Activated naive CD4-positive, alpha-beta T cell treated with Interleukin-2 at 50 U/mL for 16 hours (primary cell): ENCODE measurements at places on chromosomes 3 and 15.

DNA sequence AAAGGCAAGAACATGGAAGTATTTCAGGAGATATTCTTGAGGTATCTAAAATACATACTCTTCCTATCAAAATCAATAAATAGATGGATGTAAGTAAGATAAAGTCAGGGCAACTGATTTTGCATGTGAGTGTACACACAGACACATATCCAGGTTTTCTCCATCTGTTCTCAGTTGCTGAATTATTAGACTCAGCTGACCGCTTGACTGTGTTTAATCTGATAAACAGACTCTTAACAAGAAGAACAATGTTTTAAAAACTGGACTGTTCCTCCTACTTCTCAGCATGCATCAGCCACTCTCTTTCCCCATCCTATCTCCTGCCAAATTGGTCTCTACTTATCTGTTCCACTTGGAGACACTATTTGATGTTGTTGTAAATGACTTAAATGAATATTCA lies 73.5 kb downstream of the GOLGA8G start:
- no peak for DNase-seq

DNA sequence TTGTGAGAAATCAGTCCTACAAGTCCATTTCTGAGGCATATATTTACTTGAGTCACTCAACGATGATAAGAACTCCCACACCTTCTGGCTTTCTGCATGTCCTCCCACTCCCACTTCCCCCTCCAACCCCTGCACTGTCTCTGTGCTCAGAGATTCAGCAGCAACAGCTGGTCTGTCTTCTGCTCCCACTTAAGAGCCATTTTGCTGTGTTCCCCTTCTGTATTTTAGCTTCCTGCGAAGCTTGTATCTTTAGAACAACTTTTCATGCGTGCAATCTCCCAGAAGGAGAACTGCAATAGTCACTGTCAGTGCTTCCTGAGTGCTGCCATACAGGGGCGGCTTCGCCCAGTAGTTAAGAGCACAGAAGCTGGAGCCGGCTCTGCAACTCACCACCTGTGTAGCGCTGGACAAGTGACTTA lies 90.0 kb upstream of the SPATA12 start:
- DNase-seq = no peak

DNA sequence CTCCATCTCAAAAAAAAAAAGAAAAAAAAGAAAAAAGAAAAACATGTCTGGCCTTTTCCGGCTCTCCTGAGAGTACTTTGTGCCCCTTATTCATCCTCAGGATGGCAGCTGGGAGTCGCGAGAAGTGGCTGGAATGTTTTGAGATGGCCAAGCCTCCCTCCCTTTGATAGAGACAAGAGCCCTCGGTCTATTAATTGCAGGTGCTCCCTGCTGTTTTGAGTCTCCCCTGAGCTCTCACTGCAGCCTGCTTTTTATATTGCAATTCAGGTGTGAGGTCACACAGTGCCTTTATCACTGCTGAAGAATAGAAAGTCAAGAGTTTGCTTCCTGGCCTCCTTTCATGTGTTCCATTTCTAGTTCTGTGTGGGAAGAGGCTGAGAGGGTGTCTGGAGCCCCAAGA lies 10.9 kb downstream of the CA12 start:
- DNase-seq = no peak

- no peak for DNase-seq
Measured at GRCh38 chr3:103499132-103499900, 1064.5 kb downstream of the ZPLD1 start.

DNA sequence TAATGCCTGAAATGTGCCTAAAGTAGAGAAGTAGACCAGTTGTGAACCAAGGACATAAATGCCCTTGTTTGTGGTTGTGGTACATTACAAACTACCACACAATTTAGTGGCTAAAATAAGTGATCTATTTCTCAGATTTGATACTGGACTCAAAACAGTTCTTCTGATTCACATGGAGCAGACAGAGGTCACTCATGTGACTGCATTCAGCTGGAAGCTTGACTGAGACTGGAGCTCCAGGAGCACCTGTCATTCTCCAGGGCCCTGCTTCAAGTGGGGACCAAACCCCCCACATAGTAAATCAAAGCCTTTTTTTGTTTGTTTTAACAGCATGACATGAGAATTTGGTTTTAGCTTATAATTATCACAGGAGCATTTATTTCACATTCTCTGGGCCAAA lies 301.2 kb downstream of the OXSM start:
- no peak for DNase-seq

DNA sequence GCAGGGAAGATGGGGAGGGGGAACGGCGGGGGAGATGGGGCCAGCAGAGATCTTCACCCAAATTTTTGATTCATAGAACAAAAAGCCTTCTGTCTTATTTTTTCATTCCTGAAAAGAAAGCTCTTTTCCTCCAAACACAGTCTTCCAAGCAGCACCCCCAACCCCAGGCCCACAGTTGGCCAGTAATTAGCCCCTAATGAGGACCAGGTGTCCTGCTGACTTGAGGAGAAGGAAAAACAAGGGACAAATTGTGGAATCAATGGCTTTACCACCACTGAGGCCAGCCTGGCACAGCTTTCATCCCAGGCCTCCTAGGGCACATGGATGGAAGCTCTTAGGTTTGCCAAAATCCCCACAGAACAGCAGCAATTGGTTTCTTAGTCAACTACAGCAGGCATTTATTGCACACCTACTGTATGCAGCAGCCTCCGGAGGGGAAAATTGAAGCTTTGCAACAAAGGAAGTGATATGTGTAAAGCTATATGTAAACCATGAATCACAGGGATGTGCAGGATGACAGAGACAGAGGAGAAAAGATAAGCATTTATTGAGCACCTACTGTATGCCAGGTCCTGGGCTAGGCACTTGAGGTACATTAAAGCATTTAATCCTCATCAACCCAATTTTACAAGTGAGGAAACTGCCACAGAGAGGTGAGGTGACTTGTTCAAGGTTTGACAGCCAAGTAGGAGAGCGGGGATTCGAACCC lies 199.5 kb downstream of the TBC1D2B start:
- DNase-seq = no peak

DNA sequence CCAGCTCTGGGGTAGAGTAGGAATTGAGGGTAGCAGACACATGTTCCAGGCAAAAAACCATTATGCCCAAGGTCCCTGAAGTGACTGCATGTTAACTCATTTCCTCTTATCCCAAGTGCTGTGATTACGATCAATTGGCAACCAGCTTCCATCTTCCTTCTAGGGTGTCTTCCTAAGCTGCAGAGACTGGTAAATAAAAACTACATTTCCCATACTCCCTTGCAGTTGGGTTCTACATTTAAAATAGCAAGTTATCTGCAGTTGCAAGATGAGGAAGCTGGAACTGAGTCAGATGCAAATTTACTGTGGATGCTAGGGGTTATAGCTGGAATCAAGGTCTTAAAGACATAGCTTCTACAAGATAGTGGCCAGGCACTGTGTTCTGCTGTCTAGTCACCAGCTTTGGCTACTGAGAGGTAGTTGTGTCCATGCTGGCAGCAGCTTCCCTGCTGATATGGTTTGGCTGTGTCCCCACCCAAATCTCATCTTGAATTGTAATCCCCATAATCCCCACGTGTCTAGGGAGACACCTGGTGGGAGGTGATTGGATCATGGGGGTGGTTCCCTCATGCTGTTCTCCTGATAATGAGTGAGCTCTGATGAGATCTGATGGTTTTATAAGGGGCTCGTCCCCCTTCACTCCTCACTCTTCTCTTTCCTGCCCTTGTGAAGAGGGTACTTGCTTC lies 51.3 kb upstream of the FBN1 start:
- no peak for DNase-seq

GRCh38 chr3:175493301-175493700 lies 634.2 kb downstream of the NAALADL2 start:
- no peak for DNase-seq
